ENCODE measurements at places on chromosomes 5 and 9. TPM values are rescaled to one million over a fixed set of nuclear protein-coding genes. Genes with fewer than 3 reads are reported as not detected.
A peak's percentile ranks its signal among the peaks of the same experiment; 100 is the strongest.

DNA sequence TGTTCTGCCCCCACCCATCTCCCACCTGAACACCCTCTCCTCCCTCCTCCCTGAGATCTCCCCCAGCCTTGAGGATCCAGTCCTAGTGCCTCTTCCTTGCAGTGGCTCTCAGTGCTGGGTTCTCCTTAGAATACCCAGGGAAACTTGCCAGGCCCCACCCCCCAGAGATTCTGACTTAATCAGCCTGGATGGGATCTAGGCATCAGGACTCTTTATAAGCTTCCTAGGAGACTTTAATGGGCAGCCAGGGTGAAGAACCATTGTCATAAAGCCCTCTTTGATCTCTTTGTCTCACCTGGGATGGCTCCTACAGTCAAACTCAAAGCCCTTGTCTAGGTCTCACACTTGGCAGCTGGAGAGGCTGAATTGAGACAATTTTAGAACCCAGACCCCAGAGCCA is 8.6 kb upstream of the GLIS3 start:
- no peak for DNase-seq
- H3K27me3 ChIP-seq: peaks cover 6% of the 10 kb centered on the region
- peak overlapping the region; percentile 7 for H3K27ac ChIP-seq
- H3K4me1 ChIP-seq: peaks cover 41% of the 10 kb centered on the region
- no peaks in the 10 kb centered on the region for H3K36me3 ChIP-seq

DNA sequence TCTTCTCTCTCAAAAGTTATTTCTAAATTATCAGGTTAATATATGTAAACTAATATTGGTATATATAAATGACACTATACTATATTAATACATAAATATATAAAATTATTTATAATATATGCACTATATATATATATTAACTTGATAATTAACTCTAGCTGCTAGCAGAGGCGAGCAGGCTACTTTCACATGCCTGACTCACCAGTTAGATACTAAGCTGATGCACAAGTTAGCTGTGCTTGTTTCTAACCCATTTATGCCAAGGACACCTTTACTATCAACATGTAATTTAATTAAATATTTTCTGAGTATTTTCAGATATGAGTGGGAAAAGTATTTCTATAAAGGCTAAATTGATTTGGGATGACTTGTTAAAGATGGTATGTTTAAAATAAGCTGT is 70.1 kb downstream of the TRIO start:
- no peak overlapping the region for H3K27ac ChIP-seq
- no peaks in the 10 kb centered on the region for H3K36me3 ChIP-seq
- DNase-seq: no peak
- peaks cover 26% of the 10 kb centered on the region for H3K4me1 ChIP-seq
- peaks cover 10% of the 10 kb centered on the region for H3K27me3 ChIP-seq

DNA sequence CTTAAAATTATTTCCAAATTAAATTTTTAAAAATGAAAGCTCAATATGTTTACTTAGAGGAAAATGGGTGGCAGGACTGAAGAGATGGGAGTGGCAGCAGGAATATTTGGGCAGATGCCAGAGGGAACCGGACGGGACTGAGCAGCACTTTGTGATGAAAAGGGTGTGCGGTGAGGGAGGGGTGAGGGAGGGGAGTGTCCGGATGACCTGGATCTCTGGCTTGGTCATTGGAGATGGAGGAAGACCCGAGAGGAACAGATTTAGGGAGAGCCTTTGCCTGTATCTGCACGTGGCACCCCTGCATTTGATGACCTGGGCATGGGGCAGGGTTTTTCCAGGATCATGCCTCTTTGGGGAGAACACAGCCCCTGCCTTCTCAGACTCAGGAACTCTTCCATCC is 201.1 kb upstream of the MVB12B start:
- H3K4me1 ChIP-seq: no peaks in the 10 kb centered on the region
- H3K27ac ChIP-seq: no peak overlapping the region
- DNase-seq: no peak
- H3K36me3 ChIP-seq: no peaks in the 10 kb centered on the region
- peaks cover 6% of the 10 kb centered on the region for H3K27me3 ChIP-seq

DNA sequence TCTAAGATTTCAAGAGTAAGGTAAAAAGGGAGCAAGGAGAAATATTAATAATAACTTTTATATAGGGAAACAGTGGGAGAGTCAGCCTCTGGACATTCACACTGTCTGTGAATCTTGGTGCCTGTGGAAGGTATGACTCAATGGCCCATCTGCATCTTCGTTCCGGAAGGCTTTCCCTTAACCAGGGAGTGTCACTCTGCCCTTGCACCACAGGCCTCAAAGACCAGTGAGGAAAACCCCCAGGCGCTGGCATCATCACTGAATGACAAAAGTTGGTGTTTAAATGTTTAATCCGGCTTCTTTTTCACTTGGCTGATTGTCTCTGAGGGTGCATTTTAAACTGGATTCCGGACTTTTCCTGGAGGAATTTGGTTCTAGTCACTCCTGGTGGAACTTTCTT is 522.4 kb upstream of the TLE4 start:
- H3K4me3 ChIP-seq: no peak overlapping the region
- H3K4me1 ChIP-seq: no peaks in the 10 kb centered on the region
- no peak for DNase-seq
- no peak overlapping the region for H3K27ac ChIP-seq
- H3K36me3 ChIP-seq: no peaks in the 10 kb centered on the region

DNA sequence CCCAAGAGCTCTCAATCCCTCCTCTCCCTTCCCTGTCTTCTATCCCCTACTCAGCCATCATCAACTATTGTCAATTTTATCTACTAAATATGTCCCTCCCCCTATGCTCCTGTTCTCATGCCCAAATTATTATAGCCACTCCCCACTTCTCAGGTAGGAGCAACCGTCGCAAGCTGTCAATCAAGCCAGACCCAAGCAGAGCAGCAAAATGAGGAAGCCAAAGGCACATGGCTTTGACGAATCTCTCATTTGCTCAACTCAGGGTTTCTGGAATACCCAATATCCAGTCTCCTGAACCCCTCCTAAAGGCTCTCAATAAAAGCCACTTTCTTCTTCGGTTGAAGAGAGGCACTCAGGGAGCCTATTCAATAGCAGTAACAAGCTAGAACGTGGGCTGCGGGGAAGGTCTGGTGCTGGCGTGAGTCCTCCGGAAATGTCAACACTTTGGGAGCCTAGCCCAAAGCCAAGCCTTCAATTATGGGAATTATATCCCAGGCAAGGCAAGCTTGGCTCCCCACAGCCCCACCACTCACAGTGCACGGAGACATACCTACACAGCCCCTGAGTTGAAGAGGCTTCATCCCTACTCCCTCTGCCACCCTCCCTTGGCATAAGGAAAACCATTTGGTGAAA is 47.7 kb downstream of the SIL1 start:
- no peak overlapping the region for H3K4me3 ChIP-seq
- H3K36me3 ChIP-seq: no peaks in the 10 kb centered on the region
- no peaks in the 10 kb centered on the region for H3K27me3 ChIP-seq
- no peak overlapping the region for H3K27ac ChIP-seq

DNA sequence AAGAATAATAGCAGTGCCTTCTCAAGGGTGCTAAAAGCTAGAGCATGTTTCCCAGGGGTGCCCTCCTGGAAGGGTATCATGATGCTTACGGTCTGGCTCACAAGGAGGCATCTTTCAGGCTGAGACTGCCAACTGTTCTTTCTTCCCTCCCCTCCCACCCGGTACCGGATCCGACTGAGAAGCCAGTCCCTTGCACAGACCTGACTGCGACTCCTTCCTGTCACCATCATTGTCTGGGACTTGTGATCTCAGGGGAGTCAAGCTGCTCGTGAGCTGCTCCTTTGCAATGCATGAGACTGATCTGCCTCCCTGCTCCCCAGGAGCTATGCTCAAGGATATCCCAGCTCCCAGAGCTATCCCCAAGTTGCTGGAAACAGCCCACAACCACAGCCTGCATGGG is 170.8 kb downstream of the GADD45G start:
- H3K36me3 ChIP-seq: no peaks in the 10 kb centered on the region
- no peak overlapping the region for H3K4me3 ChIP-seq

- H3K27ac ChIP-seq: no peak overlapping the region
- H3K4me1 ChIP-seq: no peaks in the 10 kb centered on the region
- H3K4me3 ChIP-seq: no peak overlapping the region
- H3K36me3 ChIP-seq: peaks cover 25% of the 10 kb centered on the region
- no peak for DNase-seq
These were observed 31.5 kb downstream of the KLF9 start for GRCh38 chr9:70382709-70383605.

DNA sequence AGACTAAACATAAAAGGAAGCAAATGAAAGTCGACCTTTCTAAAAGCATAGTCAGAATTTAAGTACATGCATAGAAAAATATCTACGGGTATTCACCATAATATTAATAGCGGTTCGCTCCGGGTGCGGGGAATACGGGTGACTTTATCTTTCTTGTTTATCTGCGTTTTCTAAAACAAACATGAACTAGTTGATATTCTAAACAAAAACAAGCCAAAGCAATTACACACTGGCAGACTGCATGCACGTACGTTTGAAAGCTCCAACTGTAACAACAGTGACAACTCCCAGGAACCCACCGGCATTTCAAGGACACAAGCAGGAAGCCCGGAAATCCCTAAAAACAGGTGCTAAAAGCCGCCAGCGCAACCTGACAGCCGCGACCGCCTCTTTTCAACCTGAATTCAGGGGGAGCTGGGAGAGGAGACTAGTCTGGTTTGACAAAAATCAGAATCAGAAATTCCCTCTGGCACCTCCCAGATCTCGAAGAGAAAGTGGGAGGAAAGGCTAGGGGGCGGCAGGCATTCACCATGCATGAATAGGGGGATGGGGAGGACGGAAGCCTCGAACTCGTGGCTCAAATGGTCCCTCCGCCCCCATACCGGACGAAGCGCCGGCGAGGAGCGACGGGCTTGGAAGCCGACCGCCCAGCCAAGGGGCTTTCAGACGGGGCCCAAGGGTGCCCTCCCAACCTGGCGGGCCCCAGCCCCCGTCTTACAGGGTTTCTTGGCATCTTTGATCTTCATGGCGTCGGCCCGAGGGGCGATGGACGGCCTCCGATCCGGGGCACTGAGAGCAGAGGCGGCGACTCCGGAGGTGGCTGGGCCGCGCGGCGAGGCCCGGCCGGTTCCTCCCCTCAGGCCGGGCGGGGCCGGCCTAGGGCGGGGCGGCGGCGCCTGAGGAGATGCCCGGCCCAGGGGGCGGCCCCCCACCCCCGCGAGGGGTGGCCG is at the start of gene PANK3:
PANK3 (minus strand) TSS at position 831 of the 950 bp plus-strand sequence; CDS start at position 746, 85 bp downstream.
- DNase-seq: peak; percentile 1
- H3K4me3 ChIP-seq: peak within 1 kb of the TSS; percentile 97
- H3K36me3 ChIP-seq: peaks cover 18% of the 10 kb centered on the region
- H3K27ac ChIP-seq: peak within 1 kb of the TSS; percentile 96
- peaks cover 3% of the 10 kb centered on the region for H3K27me3 ChIP-seq

GRCh38 chr5:60699288-60699608 is 718 bp downstream of the DEPDC1B start:
- H3K36me3 ChIP-seq: peaks cover 12% of the 10 kb centered on the region
- no peak for DNase-seq
- H3K4me3 ChIP-seq: peak overlapping the region; percentile 96
- peaks cover 37% of the 10 kb centered on the region for H3K4me1 ChIP-seq
- peaks cover 18% of the 10 kb centered on the region for H3K27me3 ChIP-seq
- peak overlapping the region; percentile 93 for H3K27ac ChIP-seq

Gene SURF2
- 30.9 TPM for total RNA-seq

Gene GPRIN1
- total RNA-seq: 3.1 TPM

Gene FGFR4
- 1.4 TPM for total RNA-seq

Gene CCL27
- total RNA-seq: not detected

Gene HNRNPH1
- 987 TPM for total RNA-seq

Gene IFNA21
- total RNA-seq: not detected

Gene FAM78A
- total RNA-seq: 52.8 TPM
